SJSA1 (cell line): ENCODE measurements at places on chromosomes 1 and 21. TPM values are rescaled to one million over a fixed set of nuclear protein-coding genes. Genes with fewer than 3 reads are reported as not detected.
A peak's percentile ranks its signal among the peaks of the same experiment; 100 is the strongest.

Gene OR10J1
- total RNA-seq: not detected in 2 replicates

Gene SPRR1B
- total RNA-seq: not detected in 2 replicates

Gene TMEM81
- total RNA-seq: 2.1 and 2.3 TPM in 2 replicates

DNA sequence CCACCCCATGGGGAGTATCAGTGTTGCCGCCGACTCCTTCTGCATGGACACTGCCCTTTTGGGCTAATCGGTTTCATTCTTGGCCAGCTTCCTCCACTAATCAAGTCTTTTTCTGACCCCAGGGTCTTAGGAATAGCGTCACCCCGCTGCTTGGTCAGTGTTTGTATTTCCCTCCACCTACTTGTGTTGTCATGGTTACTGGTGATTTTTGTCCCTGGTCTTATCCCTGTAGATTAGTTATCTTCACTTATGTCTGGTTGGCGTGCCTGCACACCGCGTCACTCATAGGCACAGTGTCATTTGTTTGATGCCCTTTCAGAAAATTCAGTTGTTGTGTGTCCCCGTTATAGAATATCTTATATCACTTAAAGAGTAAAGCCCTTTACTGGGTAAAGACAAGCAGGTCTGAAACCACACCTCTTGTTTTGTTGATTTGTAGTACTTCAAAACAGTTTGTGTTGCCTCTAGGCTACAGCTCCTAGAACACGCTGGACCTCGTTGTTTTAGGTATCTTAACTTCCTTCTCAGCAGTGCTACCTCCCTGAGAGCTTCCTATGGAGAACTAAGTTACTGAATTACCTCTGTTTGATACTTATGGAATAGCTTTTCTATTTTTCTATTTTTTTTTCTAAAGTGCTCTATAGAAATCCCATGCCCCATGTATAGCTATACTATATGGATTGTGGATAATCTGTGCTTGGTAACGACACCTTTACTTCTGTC, 868 bp downstream of the PPP1R12B start:
- no peaks in the 10 kb centered on the region for H3K27me3 ChIP-seq
- peaks cover 4% of the 10 kb centered on the region for H3K36me3 ChIP-seq
- H3K4me3 ChIP-seq: peak overlapping the region; percentile 76
- peaks cover 7% of the 10 kb centered on the region; the same call in 1 of the 2 replicates for H3K4me1 ChIP-seq
- peak overlapping the region; percentile 64 for H3K27ac ChIP-seq

GRCh38 chr1:33163621-33164519, 18.0 kb downstream of the TRIM62 start:
- H3K27ac ChIP-seq: peak overlapping the region; percentile 48
- H3K36me3 ChIP-seq: peaks cover 7% of the 10 kb centered on the region; the same call in 1 of the 2 replicates
- peak; percentile 77 for DNase-seq
- H3K4me1 ChIP-seq: peaks cover 47% of the 10 kb centered on the region

DNA sequence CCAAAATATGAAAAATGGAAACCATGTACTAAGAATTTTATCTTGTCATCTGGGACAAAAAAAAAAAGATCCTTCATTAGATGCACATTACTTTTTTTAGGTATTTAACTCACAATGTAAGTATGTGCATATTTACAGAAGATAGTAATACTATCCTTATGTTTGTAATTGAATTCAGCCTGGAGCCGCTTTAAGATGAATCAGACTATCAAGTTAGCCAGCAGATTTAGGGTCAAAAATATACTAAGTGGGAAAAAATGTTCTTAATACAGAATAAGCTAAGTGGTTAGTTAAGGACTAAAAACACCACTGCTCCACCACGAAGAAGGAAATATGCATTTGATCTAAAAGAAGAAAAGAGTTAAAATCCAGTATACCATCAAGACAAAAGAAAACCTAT, 49.1 kb downstream of the DSCAM start:
- H3K36me3 ChIP-seq: no peaks in the 10 kb centered on the region
- no peak overlapping the region for H3K4me3 ChIP-seq
- no peak for DNase-seq
- H3K4me1 ChIP-seq: no peaks in the 10 kb centered on the region
- no peak overlapping the region for H3K27ac ChIP-seq
- H3K27me3 ChIP-seq: no peaks in the 10 kb centered on the region

DNA sequence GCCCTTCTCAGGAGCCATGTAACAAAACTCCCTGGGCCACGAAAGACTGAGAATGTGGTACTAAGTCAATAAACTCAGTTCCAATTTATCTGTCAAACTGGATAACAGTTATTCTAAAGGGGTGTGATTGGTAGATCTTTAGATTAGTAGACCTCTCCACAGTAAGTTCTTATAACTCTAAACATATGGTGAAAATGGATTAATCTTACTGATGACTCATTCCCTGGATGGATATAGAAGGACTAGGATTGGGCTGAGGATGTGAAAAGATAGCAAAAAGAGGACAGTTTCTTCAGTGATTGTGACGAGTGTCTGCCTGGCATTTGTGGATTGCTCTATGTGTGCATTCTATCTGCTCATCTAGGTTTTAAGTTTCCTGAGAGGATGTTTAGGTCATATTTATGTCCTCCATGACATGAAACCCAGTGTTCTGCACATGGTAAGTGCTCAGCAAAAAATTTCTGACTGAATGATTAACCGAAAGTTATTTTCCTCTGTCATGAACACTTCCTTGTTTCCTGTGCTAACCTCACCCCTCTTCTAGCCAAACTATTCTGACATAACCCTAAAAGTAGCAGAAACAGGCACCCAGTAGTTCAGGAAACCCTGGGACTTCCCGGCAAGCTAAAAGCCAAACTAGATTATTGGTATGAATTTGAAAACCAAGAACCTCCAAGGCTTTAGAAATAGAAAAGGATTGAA, 397.5 kb upstream of the PLXNA2 start:
- no peak for DNase-seq
- H3K4me3 ChIP-seq: no peak overlapping the region
- H3K27me3 ChIP-seq: no peaks in the 10 kb centered on the region
- no peak overlapping the region for H3K27ac ChIP-seq
